ENCODE measurements at places on chromosomes 2 and 18.

- no peak for DNase-seq
These were observed 20.6 kb downstream of the DUSP11 start for GRCh38 chr2:73759285-73759764.

- DNase-seq: no peak
These were observed at the start of gene EGR4 for GRCh38 chr2:73293534-73294171. TSS of gene EGR4 (minus strand) at chr2:73293548. CDS start at chr2:73293317, 231 bp downstream.

DNA sequence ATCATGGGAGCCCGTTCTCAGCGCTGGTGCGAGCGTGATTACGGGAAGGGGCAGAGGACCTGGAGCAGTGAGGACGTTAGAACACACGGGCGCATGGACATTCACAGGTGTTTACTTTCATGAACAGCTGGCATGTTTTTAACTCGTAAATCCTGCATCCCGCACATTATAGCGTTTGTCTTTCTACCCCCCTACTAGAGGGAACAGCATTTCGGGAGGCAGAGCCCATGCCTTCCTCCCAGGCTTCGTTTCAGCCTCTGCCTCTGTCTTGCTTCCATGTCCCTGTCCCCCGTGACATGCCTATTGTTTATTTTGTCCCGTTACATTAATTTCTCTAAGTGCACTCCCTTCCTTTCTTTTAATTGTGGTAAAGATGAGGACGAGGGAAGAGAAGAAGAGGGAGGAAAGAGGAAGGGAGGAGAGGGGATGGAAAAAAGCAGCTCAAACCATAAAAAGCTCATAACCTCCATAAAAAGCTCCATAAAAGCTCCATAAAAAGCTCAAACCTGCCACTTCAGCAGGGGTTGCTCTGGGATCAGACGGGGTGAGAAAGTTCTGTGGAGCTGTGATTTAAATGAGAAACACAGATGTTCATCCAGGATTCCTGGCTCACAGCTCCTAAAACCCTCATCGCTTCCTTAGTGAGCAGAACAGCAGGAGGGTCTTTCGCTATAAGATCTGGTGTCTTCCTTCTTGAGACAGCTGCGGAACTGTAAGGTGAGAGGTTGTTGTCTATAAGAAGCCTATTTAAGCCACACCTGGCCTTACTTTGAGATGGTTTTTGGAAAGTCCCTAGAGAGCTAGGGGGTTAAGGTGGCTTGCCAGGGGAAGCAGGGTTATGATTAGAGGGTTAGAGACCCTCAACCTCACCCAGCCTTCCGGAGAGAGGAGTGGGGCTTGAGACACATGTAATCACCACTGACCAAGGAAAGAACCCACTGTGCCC is 66.6 kb upstream of the SNTG2 start:
- no peak for DNase-seq

DNA sequence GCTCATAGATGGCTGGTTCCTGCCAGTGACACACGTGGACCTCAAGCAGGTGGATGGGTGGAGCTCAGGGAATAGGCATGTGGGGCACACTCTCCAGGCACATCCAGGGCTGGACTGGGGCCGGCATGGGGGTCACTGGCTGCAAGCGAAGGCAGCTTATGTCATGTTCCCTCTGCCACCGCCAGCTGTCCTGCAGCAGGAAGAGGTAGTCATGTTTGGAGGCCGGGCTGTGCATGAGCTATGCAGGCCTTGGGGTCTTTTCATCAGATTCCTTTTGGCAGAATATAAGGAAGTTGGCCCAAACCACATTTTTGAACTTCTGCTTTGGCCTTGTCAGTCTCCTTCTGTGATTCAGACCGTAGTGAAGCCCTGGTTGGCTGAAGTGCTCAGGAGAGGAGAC is 61.5 kb downstream of the AGAP1 start:
- no peak for DNase-seq

Measured in NCI-H187 (cell line).